ENCODE measurements at places on chromosomes 6 and 20. TPM values are rescaled to one million over a fixed set of nuclear protein-coding genes. Genes with fewer than 3 reads are reported as not detected.

The GTF2H4 gene
- 39.6 TPM for total RNA-seq

The PACRG gene
- 7.2 TPM for total RNA-seq

The LAMP5 gene
- total RNA-seq = 4.4 TPM

The SALL4 gene
- total RNA-seq = 2.3 TPM

The BPIFA1 gene
- not detected for total RNA-seq

The ABT1 gene
- 7.6 TPM for total RNA-seq

The COL10A1 gene
- 0.09 TPM for total RNA-seq

All from cerebellum (tissue), 4 donors.